Tongue (tissue), 3 donors: ENCODE measurements at places on chromosomes 16 and 17. TPM values are rescaled to one million over a fixed set of nuclear protein-coding genes. Genes with fewer than 3 reads are reported as not detected.

DNA sequence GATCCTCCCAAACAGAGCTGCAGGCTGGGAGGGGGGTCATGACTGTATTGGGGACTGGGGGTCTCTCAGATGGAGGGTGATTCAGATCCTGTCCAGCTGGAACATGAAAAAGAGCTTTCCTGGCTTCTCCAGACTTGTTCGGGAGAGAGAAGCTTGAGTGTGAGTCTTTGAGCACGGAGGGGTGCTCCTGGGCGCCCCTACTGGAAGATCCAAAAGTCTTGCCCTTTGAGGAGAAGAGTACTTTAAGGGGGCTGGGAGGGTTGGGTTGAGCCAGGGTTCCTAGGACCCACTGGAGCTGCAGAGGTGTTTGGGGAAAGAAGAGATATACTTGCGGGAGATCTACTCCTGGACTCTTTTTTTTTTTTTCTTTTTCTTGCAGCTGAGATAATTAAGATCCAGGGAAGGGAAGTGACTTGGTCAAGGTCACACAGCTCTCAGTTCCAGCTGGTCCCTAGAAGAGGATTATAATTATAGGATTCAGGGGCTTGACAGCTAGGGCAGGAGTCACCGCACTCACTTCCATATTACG is 8.4 kb downstream of the RARA start:
- peak; percentile 81 for DNase-seq

DNA sequence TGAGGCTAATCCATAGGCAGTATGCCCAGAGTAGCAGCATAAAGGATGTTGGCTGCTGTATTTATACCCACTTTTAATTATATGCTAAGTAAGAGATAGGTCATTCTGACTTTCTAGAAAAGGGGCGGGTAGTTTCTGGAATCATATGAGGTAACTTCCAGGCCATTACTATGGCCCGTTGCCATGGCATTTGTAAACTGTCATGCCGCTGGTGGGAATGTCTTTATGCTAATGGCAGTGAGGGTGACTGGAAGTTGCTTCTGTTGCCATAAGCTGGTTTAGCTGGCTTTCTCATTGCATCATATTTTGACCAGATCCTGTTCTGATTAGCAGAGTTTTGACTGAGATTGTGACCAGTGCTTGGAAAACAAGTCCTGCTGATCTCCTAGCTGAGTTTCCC is 929.6 kb upstream of the CDH8 start:
- no peak for DNase-seq

DNA sequence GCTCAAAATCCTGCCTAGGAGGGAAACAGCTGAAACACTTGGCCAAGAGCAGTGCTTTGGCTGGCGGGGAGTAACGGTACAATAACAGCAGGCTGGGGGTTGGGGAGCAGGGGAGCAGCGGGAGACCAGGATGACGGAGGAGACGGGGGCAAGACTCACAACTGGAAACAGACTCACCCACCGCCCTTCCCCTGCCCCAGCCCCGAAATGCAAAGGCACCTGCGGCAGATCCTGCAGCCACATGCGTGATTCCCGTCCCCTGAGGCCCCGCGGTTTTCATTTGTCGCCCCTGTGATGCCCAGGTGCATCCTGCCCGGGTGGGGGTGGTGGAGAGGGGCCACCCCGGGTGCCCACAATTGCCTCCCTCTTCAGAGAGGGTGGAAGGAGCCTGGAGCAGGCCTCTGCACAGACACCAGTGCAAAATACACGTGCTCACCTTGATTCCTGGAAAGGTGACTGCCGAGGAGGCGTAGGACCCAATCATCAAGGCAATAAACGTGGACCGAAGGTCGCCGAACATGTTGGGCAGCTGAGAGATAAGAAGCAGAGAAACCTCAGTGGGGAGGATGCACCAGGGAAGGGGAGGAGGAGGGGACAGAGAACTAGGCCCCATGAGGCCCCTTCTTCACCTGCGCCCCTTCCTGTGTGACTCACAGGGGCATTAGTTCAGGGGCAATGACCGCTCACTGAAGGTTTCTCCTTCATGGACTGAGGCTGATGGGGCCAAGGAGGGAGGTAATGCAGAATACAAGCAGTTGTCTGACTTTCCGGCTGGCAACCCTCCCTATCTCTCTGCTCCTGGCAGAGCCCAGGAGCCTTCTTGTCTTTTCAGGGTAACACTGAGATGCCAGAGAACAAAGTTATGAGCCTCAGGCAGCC is 30.4 kb upstream of the PITPNA start:
- DNase-seq: peak; percentile 40

- DNase-seq: no peak
Observed at GRCh38 chr17:31310886-31311285, 3.0 kb downstream of the EVI2B start.

DNA sequence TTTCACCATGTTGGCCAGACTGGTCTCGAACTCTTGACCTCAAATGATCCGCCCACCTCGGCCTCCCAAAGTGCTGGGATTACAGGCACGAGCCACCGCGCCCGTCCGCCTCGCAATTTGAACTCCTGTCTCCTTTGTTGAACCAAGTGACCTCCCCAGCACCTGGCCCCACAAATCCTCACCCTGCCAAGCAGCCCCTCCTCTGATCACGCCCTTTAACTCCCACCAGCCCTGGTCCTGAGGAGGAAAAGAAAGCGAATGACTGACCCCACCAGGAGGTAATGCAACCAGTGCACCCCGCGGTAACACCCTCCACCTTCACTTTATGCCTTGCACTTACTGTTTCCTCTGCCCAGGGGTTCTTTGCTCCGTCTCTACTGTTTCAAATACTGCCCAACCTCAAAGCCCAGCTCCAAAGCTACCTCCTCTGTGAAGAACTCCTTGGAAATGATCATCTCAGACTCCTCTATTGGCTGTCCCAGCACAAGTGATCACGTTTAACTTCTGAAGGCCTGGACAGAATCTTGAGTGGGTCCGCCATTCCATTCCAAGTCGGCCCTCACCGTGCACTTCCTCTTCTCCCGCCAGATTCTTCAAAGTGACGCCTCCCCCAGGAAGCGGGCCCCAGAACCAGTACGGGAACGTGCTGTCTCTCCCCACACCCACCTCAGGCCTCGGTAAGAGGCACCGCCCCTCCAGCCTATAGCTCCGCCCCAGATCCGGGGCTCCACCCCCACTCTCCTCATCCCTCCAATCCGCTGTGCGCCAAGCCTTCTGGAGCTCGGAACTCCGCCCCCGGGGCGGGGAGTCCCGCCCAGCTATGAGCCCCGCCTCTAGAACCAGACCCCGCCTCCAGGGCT is 4.4 kb downstream of the CD19 start:
- DNase-seq: peak; percentile 77

The SLC38A8 gene
- total RNA-seq: not detected

DNA sequence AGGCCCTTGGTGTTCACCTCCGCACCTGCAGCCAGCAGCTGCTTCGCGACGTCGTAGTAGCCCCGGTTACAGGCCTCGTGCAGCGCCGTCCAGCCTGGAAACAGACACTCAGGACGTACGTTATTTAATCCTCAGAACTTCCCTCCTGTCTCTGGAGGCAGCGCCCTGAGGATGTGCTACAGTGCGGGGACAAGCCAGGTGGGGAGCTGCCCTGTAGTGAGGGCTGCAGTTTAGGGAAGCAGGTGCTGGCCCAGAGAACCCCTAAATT is 71.0 kb downstream of the ZNF778 start:
- DNase-seq: no peak

DNA sequence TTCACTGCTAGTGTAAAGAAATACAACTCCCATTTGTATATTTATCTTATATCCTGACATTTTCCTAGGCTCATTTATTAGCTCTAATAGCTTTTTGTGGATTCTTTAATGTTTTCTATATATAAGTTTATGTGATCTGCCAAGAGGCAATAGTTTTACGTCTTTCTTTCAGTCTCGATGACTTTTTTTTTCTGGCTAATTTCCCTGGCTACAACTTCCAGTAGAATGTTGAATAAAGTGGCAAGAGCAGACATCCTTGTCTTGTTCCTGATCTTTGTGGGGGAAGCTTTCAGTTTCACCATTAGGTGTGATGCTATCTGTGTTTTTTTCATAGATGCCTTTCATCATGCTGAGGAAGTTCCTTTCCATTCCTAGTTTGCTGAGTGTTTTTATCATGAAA is 43.9 kb upstream of the ABCA3 start:
- DNase-seq: no peak

GRCh38 chr17:40014375-40014980 is 762 bp upstream of the CSF3 start:
- no peak for DNase-seq

The NOS2 gene
- total RNA-seq: 1.8 TPM

The MEFV gene
- total RNA-seq: 2.1 TPM

DNA sequence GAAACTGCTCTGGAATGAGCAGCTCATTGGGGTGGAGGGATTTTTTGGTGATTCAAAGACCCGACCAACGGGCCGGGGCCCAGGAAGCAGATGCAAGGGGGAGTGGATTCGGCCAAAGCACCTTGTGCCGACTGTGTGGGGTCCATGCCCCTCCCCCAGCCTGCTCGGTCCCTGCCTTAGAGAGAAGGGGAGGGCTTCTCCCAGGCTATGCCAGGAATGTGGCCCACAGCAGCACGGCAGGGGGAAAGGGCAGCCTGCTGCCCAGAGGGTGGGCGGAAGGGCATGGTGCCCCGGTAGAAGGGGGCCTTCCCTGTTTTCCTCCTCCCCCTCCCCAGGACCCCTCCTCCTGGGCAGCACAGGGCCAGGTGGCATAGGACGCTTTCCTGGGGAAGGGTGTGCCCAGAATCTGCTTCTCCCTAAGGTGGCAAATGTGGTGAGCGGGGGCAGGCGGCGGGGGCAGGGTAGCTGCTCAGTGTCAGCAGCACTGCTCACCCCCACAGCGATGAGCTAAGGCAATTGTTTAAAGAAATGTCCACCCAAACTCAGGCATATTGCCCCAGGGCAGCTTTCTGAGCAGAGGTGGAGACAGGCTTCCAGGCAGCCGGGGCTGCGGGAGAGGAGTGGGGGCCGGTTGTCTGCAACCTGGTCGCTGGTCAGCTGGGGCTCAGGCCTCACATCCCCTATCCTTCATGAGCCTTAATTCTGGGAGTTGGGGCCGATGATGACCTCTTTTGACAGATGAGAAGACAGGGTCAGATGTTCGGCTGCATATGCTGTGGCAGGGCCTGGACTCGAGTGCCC is 33.9 kb upstream of the MLKL start:
- no peak for DNase-seq

DNA sequence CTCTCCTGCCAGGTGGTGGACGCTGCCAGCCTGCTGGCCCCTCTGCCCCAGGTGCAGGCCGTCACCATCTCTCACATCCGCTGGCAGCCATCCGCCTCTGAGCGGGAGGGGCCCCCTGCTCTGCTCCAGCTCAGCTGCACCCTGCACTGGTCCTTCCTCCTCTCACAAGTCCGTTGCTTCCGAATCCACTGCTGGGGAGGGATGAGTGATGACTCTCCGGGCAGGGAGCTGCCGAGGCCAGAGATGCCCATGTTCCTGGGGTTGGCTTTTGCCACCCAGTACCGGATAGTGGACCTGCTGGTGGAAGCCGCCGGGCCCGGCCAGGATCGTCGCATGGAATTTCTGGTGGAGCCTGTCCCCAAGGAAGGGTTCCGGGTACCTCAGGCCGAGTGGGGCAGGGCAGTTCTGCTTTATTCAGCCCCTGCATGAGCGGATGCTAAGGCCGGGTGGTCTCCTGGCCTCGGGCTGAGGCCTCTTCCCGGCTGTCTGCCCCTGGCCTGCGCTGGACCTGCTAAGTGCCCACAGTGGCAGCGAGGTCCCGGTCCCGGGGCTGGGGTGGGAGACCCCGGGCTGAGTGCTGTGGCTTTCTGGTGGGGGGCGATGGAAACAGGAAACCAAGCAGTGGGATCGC is 11.4 kb downstream of the ENGASE start:
- DNase-seq: no peak

- no peak for DNase-seq
Observed at GRCh38 chr16:8730335-8730915, 56.0 kb downstream of the ABAT start.

DNA sequence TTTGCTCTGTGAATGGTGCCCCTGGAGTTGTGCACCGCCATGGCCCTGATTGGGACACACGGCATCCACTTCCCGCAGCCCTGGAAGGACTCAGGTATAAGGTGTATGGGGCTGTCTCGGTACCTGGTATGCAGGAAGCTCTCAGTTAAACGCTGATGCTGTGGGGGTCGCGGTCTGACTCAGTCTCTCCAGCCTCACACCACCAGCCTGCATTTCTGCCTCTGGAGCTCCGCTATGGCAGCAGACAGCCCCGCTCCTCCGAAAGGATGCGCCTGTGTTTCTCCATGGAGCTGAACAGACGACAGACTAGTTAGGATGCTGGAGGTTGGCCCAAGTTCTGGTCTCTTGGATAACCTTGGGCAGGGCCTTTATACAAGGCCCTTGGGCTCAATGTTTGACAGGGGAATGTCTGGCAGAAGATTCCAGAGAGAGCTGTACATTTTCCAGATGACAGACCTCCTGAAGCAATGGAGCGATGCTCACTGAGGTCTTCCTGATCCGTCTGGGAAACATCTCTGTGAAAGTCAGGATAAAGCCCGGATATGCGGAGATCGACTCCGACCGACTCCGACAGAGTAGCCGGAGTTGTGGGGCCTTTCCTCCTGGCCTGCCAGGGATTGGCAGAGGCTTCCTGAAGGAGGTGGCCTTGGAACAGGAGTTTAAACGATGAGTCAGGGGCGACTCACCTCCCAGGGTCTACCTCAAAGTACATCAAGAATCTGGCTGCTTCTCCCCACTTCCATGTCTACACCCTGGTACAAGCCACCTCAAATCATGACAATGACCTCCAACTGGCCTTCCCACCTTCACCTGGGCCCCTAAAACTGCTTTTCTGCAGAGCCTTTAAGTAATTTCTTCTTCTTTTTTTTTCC is 21.9 kb upstream of the BCAR1 start:
- no peak for DNase-seq

GRCh38 chr17:37054894-37055293 is 106.1 kb downstream of the AATF start:
- no peak for DNase-seq

The OMG gene
- total RNA-seq: 1.5 TPM

DNA sequence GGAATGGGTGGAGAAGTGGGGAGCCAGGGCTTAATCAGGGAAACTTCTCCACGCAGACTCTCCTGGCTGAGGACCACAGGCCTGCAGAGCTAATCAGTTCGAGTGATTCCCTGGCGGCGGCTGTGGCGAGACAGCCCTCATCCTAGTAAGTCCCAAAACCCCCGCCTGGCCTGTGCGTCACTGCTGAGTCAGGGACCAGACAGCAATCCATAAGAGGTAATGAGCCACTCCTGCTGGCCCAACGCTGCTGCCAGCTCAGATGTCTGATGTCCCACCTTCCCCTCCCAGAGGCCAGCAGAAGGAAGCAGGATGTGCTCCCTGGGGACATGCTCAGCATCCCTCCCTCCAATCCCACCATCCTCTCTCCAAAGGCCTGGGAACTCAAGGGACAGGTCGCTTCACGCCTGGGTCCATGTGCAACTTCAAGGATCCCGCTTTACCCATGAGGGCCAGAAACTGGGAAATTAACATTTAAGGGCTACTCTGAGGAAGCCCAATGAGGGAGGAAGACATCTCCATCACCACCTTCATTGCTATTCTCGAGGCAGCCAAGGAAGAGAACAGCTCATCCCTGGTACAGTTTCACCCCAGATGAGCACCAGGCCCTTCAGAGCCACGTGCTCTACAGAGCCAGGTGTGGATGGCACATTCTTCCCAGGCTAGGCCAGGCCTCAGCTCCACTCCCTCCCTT is 7.9 kb downstream of the ACLY start:
- DNase-seq: no peak

GRCh38 chr17:37736428-37736827 is 8.4 kb downstream of the HNF1B start:
- DNase-seq: no peak

The DBF4B gene
- total RNA-seq: 5.3 TPM

- DNase-seq: peak; percentile 17
Observed at GRCh38 chr16:54932737-54933254, 2.1 kb downstream of the IRX5 start.

The BCL6B gene
- total RNA-seq: 14.9 TPM

GRCh38 chr17:7019839-7020519 is 2.9 kb upstream of the BCL6B start:
- peak; percentile 58 for DNase-seq

The ELOB gene
- 155 TPM for total RNA-seq
